ENCODE measurements at places on chromosomes 5 and 9.

- no peak for DNase-seq
These were observed 63.2 kb downstream of the SYK start for GRCh38 chr9:90864779-90865178.

GRCh38 chr9:27351438-27351837 lies 54.5 kb upstream of the EQTN start:
- DNase-seq, result no peak

- no peak for DNase-seq
These were observed 752.1 kb downstream of the DTWD2 start for GRCh38 chr5:118236108-118236849.

GRCh38 chr5:119343766-119344165 lies 12.1 kb upstream of the TNFAIP8 start:
- DNase-seq, result no peak

DNA sequence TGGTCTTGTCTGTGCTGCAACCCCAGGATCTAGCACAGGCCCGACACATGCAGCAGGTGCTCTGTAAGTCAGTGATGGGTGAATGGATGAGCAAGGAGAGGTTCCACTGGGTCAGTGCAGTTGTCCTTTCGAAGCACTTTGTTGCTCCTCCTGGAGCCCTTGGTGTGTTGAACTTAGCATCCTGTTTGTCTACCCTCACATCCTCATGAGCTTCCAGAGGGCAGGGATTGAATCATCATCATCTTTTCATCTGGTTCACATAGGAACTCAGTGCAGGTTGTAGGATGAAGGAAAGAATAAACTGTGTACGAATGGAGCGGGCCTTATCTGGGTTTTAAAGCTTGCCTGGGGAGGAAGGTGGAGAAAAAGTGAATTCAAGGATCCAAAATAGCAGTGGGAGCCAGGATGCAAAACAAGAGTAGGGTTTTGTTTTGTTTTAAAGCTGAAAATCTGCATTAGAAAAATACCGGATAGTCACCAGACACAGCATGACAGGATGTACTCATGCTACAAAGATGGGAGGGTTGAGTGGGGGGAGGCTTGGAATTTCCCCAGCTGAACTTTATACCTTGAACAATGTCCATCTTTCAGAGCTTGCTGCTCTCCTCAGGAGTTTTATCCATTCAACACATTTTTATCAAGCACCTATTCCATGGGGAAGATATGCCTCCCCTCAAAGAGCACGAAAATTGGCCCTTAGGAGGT lies 55.8 kb downstream of the PTTG1 start:
- DNase-seq, result no peak

GRCh38 chr9:109901201-109901600 lies 121.2 kb downstream of the PALM2AKAP2 start:
- no peak for DNase-seq

DNA sequence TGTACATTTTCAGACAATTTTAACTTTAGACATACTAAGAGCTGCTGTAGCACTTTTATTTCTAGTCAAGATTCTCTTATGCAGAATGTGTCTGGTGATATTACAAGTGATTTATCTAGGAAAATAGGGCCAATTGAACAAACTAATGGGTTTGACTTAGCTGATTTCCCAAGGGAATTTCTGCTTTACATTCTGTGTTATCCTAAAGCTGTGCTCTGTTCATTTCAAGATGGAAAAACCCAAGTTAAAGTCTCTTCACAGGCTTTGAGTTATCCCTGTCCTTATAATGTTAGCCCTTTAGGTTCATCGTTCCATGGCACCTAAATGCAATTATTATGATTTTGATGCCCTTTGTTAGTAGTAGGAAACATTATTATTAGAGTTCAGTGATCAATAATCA lies 704.9 kb upstream of the CDH18 start:
- DNase-seq, result no peak
